Right lobe of liver (tissue), 6 donors: ENCODE measurements at places on chromosomes 2 and 18.

DNA sequence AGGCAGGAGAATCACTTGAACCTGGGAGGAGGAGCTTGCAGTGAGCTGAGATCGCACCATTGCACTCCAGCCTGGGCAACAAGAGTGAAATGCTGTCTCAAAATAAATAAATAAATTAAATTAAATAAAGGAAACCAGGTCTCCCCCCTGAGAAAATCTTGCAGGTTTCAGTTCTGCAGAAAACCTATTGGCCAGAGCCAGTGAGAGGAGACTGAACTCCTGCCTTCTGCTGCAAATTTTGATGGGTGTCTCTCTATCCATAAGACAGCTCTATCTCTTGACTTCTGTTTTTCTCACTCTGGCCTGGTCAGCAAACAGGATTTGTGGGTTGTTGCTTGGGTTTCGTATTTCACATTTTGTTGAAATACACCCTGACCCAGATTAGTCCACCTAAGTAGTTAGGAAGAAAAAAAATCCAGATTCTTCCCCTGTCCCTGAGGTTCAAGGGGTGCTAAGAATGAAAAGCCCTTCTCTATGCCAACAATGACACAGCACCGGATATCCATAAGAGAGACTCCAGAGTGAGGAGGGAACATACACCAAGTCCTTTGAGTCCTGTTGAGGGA is 86.7 kb upstream of the MAP4K4 start:
- DNase-seq: no peak

- no peak for DNase-seq
Observed at GRCh38 chr2:203396667-203397066, 68.5 kb downstream of the ABI2 start.

DNA sequence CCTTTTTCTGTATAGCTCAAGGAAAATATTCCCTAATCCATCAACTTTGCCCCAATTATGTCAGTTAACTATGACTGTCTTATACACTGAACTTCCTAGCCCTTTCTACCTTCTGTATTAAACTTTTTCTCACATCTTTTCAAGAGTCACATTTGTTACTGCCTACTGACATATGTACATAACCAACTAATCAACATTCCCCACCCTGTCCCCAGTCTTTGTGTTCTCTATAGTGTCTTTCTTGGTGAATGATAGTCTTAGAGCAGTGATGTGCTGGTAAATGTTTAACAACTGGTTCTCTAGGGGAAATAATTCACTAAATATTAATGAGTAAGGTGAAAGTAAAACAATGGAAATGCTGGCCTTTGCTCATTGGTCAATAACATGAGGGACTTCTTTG is 61.6 kb upstream of the PIK3C3 start:
- no peak for DNase-seq

GRCh38 chr2:20470211-20470610 is 23.3 kb downstream of the RHOB start:
- DNase-seq: no peak

DNA sequence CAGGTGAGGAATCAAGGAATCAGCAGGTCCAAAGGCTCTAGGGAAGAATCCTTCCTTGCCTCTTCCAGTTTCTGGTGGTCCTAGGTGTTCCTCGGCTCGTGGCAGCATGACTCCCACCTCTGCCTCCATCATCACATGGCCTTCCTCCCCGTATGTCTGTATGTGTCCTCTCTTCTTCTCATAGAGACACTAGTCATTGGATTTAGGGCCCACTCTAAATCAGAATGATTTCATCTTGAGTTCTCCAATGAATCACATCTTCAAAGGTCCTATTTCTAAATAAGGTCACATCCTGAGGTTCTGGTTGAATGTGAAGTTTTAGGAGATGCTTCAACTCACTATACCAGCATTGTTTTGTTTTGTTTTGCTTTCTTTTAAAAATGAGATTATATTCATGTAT is 11.1 kb upstream of the AGFG1 start:
- DNase-seq: no peak

DNA sequence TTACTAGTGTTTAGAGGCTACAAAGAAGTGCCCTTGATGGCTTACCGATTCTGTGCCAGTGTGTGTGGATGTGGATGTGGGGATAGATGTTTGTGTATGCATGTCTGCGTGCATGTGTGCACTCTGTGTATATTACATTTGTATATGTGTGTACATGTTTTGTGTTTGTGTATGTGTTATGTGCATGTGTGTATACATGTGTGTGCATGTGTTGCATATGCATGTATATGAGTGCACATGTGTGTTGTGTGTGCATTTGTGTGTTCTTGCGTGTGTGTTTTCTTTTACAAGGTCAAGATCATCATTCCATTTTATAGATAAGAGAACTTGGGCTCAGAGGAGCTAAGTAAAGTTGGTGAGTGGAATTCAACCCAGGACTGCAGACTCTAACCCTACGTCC is 217.1 kb upstream of the PID1 start:
- no peak for DNase-seq

DNA sequence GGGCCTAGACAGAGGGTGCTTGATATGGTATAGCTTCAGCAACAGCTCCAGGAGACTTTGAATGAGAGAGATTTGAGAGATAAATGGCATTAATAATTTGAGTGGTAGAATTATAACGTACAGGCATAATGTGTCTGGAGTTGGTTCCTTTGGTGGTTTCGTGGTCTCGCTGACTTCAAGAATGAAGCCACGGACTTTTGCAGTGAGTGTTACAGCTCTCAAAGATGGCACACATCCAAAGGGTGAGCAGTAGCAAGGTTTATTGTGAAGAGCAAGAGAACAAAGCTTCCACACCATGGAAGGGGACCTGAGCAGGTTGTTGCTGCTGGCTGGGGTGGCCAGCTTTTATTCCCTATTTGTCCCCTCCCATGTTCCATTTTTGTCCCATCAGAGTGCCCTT is 23.1 kb downstream of the PDCD1 start:
- DNase-seq: no peak

- DNase-seq: peak; percentile 44
Observed at GRCh38 chr2:232365621-232366321, 12.8 kb upstream of the ALPP start.

- no peak for DNase-seq
Observed at GRCh38 chr2:188199716-188200128, 92.0 kb upstream of the GULP1 start.

- DNase-seq: no peak
Observed at GRCh38 chr2:174967691-174968260, 37.4 kb downstream of the CHN1 start.

DNA sequence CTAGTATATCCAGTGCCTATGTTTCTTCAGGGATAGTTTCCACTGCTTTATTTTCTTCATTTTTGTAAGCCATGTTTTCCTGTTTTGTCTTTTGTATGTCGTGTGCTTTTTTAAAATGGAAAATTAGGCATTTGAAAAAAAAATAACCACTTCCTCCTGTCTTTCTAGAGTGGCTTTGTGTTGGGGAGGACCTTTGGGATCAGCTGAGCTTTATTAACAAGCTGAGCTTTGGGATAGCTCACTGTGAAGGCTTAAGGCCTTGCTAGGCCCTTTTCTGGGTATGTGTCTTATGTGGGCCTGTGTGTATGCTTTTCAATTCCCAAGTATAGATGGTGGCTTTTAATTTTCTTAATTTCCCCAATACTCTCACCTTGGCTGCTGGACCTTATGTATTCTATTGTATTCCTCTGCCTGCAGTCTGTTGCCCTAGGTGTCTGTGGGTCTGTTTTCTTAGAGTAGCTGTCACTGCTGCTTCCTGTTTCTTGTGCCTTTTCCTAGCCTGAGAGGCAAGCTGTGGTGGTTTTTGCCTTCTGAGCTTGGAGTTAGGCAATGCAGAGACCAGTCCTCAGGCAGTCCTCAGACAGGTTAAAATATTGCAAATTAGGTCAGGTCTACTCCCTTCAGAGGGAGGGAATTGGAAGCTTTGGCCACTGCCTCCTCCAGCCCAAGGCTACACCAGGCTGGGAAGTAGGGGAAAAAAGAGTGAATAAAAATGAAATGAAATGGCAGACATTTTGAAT is 134.7 kb downstream of the LDLRAD4 start:
- DNase-seq: no peak

DNA sequence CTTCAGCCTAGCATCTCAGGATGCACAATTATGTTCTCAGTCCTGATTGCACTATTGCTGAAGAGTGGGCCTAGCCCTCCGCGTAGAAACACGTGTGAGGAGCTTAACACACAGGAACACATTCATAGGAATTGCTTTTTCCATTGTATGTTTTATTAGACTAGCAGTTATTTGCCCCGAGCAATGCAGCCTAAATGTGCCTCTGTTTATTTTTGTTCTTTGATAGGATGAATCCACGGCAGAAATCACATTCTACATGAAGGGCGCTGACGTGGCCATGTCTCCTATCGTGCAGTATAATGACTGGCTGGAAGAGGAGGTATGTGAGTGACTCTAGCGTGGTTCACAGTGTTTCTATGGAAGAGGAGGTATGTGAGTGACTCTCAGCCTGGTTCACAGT is 65.9 kb upstream of the NFATC1 start:
- DNase-seq: no peak

DNA sequence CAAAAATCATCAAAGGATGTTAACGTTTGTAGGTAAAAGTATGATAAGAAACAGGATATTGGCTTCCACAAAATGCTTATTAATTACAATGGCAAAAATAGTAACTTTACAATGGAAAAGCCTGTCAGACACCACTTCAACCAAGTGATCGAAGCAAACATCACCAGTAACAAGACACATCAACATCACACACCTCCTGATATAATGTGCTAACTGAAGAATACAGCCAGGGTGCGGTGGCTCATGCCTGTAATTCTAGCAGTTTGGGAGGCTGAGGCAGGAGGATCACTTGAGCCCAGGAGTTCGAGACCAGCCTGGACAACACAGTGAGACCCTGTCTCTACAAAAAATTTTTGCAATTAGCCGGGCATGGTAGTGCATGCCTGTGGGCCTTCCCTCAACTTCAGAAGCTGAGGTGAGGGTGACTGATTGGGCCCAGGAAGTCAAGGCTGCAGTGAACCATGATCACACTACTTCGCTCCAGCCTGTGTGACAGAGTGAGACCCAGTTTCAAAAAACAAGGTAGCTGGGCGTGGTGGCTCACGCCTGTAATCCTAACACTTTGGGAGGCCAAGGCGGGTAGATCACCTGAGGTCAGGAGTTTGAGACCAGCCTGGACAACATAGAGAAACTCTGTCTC is 15.0 kb downstream of the MGAT4A start:
- no peak for DNase-seq

GRCh38 chr2:112915300-112916144 is 4.6 kb downstream of the IL37 start:
- no peak for DNase-seq

- no peak for DNase-seq
Observed at GRCh38 chr18:60277855-60278480, 94.6 kb downstream of the MC4R start.

- DNase-seq: no peak
Observed at GRCh38 chr2:235183786-235184185, 232.0 kb downstream of the SH3BP4 start.

- no peak for DNase-seq
Observed at GRCh38 chr2:196153480-196153879, 17.9 kb downstream of the STK17B start.

- no peak for DNase-seq
Observed at GRCh38 chr2:8876628-8877027, 39.2 kb upstream of the KIDINS220 start.

GRCh38 chr2:138218397-138218796 is 254.1 kb downstream of the HNMT start:
- DNase-seq: no peak

DNA sequence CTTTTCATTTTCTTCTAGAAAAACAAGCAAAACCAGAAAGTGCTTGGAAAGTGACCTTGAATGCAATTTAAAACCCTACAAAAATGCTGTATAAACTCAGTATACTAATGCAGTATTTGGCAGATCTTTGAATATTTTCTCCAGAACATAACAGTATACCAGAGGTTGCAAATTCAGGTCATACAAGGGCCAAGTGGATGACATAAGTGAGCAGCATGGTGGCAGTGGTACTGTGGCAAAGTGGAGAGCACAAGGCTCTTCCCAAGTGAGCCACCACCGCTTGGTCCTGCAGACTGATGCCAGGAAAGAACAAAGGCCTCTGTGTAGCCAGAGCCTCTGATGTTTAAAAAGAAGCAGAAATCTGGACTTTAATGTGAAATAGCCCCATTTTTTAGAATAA is 33.1 kb downstream of the METTL4 start:
- DNase-seq: no peak

GRCh38 chr18:12423393-12423792 is 15.7 kb downstream of the PRELID3A start:
- no peak for DNase-seq

DNA sequence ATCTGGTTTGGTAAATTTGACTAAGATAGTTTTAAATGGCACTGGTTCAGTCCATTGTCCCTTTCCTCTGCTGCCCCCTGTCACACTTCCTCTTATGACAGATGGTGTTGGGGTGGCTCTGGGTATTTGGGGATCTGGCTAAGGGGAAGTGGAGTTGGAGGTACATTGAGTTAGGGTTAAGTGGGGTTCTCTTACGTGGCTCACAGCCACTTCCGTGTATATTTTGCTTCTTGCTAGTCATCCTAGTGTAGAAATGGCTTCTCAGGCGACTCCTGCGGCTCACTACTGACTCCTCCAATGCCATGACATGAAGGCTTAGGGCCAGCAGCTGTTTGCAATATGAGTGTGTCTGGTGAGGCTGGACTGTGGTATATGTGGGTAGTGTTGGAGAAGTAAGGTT is 187.0 kb downstream of the HAUS1 start:
- DNase-seq: no peak

- DNase-seq: peak; percentile 84
Observed at GRCh38 chr2:157784169-157784822, 91.8 kb downstream of the ACVR1 start.

DNA sequence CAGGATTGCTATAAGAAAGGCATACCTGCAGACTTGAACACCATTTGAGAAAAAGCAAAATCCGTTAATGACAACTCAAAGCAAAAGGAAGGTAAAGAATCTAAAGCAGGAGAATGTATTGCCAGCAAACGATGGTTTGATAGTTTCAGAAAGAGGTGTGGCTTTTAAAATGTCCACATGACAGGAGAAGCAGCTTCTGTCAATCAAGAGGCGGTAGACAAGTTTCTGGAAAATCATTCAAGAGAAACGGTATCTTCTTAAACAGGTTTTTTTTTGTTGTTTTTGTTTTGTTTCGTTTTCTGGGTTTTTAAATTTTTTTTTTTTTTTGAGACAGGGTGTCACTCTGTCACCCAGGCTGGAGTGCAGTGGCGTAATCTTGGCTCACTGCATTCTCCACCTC is 13.8 kb downstream of the CLEC4F start:
- no peak for DNase-seq
